ENCODE measurements at places on chromosomes 11 and 22.

GRCh38 chr11:65880844-65881421, 1.3 kb downstream of the CTSW start:
- no peak for DNase-seq

- peak; percentile 1 for DNase-seq
These were observed 72.8 kb upstream of the KCNQ1OT1 start for GRCh38 chr11:2772544-2773031.

- DNase-seq, result peak; percentile 21
These were observed 734 bp downstream of the SNU13 start for GRCh38 chr22:41687901-41688364.

- no peak for DNase-seq
These were observed 74.7 kb upstream of the CD44 start for GRCh38 chr11:35064114-35064800.

- DNase-seq, result no peak
These were observed 64.4 kb downstream of the INSC start for GRCh38 chr11:15179167-15179566.

- DNase-seq, result no peak
These were observed 19.0 kb upstream of the CCDC134 start for GRCh38 chr22:41781507-41781906.

DNA sequence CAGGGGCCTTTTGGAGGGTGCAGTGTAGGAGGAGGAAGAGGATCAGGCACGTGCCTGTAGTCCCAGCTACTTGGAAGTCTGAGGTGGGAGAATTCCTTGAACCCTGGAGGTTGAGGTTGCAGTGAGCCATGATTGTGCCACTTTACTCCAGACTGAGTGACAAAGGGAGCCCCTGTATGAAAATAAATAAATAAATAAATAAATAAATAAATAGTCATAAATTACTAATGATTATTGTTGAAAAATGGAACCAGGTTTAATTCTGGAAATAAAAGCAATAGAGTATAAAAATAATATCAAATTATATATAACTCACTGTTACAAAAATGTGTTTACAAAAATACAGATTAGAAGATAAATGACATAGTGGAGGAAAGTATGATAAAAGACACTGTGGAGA, 37.9 kb downstream of the GRIA4 start:
- no peak for DNase-seq

DNA sequence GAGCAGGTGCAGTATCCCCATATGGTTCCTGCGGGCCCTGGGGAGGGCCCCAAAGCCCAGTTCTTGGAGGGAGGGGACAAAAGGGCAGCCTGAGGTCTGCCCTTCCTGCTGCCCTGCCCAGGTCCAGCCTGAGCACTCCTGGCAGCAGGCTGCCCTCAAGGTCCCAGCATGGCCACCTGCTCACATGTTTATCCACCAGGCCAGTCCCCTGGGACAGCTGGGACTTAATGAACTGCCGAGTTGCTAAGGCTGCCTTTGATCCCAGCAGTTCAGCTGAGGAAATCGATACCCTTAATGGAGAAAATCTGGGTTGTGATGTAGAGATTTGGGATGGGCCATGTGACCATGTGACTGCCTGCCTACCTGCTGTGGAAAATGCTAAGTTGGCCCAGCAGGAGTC, 146.2 kb downstream of the TRIM29 start:
- DNase-seq, result no peak
